NCI-H1694 (cell line): ENCODE measurements at places on chromosomes 2 and 18.

- no peak for DNase-seq
Measured at GRCh38 chr2:99822474-99823207, 319.7 kb downstream of the AFF3 start.

DNA sequence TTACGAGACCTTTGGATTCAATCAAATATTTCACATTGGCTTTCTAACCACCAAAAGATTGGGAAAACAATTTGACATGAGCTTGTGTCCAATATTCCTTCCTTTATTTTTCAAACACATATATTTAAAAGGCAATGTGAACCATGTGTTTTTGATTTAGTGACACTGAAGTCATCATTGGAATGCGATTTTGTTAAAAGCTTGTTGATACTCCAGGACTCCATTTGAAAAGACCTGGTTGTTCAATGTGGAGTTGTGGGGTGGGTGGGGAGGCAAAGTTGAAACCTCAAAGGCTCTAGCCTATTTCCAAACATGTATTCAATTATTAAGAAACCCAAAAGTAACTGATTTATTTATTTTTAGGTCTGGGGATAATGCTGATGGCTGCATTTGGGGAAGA, 114.1 kb upstream of the TRIB2 start:
- DNase-seq, result no peak

DNA sequence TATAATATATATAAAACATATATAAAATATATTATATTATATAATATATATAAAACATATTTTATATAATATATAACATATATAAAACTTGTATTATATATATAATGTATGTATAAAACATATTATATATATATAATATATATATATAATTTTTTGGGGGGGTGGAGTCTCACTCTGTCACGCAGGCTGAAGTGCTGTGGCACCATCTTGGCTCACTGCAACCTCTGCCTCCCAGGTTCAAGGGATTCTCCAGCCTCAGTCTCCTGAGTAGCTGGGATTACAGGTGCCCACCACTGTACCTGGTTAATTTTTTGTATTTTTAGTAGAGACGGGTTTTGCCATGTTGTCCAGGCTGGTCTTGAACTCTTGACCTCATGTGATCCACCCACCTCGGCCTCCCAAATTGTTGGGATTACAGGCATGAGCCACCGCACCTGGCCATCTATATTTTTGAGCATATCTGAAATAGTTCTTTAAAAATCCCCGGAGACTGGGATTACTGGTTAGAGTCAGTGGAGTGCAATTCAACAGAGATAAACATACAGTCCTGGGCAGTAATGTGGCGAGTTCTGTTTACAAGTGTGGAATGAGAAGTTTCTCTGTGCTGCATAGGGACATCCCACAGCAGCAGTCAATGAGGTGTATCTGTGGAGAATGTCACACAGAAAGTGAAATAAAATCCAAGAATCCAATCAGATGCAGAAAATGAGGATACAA, 208.4 kb downstream of the MYCN start:
- no peak for DNase-seq

DNA sequence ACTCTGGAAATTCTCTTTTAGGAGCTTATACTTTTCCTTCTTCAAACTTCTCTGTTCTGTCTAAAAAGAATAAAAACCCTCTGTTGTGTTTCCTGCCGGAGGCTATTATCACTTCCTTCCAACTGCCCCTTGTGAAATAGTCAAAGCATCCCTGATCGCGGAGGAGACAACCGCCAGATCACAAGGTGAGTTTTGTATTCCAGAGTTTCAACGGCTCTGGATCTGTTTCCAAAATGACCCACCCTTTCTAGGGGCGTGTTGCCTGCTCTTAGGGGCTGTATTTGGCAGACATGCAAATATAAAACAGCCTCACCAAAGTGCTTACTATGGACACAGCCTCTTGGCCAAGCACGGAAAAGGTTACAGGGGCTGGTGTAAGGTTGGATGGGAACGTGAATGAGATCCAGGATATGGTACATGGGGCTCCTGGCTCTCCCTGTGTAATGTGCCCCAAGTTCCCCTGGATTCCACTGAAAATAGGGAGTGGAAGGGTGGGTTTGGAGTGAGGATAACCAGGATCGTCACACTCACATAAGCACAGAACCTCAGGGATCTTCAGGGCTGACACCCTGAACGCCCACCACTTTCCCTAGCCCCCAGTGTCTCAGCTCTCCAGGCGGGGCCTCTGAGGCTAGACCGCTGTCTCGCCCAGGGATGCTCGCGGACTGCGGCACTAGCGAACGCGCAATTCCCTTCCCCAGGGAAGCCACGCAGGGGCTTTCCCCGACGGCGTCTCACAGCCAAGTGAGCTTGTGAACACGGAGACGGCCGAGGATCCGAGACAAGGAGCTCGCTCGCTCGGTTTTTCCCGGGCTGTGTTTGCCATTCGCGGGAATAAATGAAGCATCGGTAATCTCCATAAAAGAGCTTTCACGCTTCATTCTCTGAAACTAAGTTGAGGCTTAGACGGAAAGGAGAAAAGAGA, 14.4 kb downstream of the EN1 start:
- DNase-seq, result no peak
